Stimulated activated CD4-positive, alpha-beta T cell treated with anti-CD3 and anti-CD28 coated beads, Interleukin-1b, Interleukin-23, amount 100 ng/mL, for 1 hour (primary cell): ENCODE measurements at places on chromosomes 7 and 10.

GRCh38 chr10:43084812-43085211 lies 7.9 kb downstream of the RET start:
- DNase-seq = no peak

GRCh38 chr7:85525676-85526075 lies 338.8 kb upstream of the SEMA3D start:
- no peak for DNase-seq

- DNase-seq = no peak
These were observed 74.4 kb upstream of the TCF7L2 start for GRCh38 chr10:112875476-112876267.

GRCh38 chr7:47424523-47424922 lies 157.4 kb downstream of the TNS3 start:
- DNase-seq = no peak

- no peak for DNase-seq
These were observed 385.3 kb downstream of the ETV1 start for GRCh38 chr7:13604178-13604577.

- DNase-seq = no peak
These were observed 95.1 kb downstream of the ETV1 start for GRCh38 chr7:13894377-13894776.

DNA sequence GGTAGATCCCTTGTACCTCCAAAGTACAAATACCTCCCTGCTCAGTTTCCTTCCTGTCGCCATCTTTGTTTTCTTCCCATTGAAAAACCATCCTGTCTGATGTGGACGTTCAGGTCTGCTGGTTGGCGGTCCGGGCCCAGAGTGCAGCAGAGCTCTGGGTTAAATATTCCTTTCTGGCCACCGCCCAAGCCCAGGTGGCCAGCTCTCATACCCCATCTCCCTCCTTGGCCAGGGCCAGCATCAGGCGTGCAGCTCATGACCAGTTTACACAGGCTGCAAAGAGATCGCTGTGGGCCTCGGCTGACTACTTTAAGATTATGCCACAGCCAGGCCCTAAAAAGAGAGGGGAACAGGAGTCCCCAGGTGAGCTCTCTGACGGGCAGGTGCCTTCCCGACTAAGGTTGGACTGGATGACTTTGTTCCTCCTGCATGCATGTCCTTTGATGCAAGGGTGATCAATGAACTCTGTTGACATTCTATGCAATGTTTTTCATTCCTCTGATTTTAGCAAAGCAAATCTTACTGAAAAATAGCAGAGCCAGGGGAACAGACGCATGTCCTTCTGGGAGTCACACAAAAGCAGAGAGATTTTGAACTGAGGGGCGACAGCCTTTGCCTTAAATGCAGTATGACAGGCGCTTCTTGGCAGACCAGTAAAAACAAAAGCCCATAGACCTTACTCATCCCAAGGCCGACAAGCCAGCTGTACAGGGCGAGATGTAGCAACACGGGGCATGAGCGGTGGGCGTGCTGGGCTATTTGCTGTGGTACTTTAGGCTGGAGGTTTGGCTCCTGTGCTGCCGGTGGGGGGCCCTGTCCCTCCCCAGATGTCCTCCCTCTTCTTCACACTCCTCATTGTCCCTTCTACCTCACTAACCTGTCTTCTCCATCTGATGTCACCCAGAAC lies 33.3 kb upstream of the SH2B2 start:
- DNase-seq = no peak

GRCh38 chr10:4867520-4868356 lies 41.7 kb downstream of the AKR1E2 start:
- DNase-seq = no peak

GRCh38 chr10:88670497-88670896 lies 6.3 kb downstream of the LIPF start:
- DNase-seq = no peak

- no peak for DNase-seq
These were observed 57.4 kb upstream of the NRP1 start for GRCh38 chr10:33391611-33392465.

- DNase-seq = no peak
These were observed 631.9 kb upstream of the ANKRD30A start for GRCh38 chr10:36493516-36493880.

GRCh38 chr10:31401287-31401686 lies 82.3 kb downstream of the ZEB1 start:
- DNase-seq = no peak

GRCh38 chr7:95871075-95871848 lies 98.9 kb downstream of the DYNC1I1 start:
- DNase-seq = no peak

DNA sequence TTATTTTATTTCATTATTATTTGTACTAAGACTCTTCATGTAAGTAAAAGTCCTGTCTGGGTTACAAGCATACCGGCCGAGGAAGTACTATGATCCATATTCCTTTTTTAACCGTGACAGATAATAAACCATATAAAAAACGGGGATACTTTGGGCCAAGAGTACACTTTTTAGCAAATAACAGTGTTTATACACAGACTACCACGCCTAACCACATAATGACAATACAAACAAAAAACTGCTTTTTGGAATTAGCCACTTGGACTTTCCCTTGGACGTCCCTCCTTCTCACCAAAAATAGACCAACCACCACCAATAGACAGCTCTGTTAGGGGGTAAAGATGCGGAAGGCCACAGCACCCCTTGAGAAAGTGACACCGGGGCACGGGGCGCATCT lies 800 bp downstream of the MINDY3 start:
- no peak for DNase-seq

- DNase-seq = no peak
These were observed 31.6 kb upstream of the AKR1C1 start for GRCh38 chr10:4931587-4931986.

DNA sequence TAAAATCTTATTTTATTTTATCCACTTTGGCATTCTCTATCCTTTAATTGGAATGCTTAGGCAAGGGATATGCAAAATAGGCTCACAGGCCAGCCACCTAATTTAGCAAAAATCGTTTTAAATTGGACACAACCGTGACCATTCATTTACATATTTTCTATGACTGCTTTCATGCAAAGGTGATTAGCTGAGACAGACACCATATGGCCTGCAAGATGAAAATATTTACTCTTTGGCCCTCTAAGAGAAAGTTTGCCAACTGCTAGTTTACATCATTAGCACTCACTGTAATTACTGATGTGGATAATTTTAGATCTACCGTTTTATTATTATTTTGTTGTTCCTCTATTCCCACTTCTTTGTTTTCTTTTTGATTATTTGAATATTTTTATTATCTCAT lies 375.5 kb upstream of the LRRTM3 start:
- no peak for DNase-seq

DNA sequence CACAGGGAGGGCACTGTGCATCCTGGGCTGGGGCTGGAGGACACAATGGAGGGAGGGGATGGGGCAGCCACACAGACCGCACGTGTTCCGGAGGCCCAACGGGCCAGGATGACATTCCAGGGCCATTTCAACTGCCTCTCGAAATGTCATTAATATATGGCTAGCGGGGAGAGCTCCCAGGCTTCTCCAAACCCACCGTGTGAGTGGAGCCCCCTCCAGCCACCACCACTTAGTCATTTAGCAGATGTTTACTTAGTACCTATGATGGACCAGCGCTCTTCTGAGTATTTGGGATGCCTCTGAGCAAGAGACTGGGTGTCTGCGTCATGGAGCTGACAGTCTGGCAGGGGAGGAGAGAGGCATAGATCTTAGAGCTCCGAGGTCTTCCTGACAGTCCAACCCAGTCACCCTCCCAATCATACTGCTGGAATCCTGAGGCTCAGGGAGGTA lies 107.3 kb downstream of the ZMIZ1 start:
- no peak for DNase-seq

DNA sequence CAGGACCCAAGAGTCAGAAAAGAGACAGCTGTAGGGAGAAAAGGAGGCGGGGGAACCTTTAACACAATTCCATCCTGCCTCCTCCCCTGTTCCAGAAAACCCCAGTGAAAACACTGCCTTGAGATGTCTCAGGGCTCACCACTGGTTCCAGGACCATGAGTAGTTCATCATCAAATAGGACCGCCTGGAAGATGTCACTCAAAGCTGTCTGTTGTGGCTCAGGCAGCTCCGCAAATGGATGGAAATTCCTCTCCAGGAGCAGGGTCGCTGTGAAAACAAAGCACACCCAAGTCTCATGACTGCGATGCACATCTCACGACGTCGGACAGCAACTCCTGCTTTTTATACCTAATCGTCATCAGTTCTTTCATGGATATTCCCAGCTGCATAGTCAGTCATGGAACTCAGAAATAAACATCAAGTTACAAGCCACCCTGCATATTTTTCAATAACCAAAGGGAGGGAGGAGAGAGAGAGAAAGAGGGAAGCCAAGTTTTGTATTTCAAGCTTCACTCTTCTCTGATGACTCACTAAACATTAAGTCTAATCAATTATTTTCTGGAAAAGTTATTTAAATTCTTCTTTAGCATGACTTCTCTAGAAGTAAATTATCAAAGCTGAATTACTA lies 49.2 kb downstream of the GSDME start:
- no peak for DNase-seq

DNA sequence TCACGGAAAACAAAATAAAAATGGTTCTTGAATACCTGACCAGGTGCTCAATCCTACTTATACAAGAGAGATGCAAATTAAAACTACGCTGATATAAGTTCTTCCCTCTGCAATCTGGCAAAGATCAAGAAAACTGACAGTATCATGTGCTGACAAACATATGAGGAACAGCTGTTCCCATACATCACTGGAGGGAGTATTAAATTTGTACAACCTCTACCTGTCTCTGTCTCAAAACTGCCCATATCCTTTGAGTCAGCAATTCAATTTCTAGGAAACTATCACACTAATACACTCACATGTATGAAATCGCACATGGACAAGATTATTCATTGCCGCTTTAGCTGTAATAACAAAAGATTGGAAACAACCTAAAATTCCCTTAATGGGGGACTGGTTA lies 11.0 kb upstream of the IL6 start:
- no peak for DNase-seq

- no peak for DNase-seq
These were observed 145.0 kb upstream of the ZMIZ1 start for GRCh38 chr10:78923647-78924318.

DNA sequence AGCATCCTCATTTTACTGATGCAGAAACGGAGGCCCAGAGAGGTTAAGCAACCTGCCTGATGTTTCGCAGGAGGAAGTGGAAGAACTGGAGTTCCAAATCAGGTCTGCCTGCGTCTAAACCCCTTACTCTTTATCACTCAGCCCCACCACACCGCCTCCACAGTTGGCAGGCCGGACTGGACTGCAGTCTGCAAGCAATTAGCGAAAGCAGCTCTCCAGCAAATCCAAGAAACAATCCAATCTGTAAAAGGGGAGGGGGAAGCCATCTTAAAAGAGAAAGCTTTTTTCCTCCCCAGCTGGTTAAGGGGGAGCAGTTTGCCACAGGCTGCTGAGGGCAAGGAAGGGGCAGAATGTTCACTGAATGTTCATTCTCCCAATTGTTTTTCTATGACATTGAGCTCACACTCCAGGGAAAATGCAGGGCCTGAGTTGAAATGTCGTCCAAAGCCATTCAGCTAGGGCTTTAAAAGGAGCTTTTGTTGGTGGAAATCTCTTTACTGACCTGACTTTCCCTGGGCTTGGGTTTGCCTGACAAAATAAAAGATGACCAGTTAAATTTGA lies 350.1 kb downstream of the RNLS start:
- no peak for DNase-seq

DNA sequence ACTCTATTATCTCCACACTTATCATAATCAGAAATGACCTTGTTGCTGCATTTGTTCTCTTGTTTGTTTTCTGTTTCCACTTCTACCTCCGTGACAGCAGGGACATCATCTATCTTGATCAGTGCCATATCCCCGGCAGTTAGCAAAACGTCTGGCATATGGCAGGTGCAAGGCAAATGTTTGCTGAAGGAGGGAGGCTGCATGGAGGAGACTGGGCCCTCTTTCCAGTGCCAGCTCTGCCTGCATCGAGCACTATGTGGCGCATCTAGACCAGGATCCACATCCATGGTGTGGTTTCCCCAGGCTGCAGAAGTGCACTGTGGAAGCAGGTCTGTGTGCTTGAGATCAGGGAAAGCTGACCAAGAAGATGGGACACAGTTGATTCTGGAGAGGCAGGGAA lies 181.2 kb downstream of the KCNMA1 start:
- no peak for DNase-seq

GRCh38 chr10:12430406-12430982 lies 81.1 kb downstream of the CAMK1D start:
- no peak for DNase-seq

DNA sequence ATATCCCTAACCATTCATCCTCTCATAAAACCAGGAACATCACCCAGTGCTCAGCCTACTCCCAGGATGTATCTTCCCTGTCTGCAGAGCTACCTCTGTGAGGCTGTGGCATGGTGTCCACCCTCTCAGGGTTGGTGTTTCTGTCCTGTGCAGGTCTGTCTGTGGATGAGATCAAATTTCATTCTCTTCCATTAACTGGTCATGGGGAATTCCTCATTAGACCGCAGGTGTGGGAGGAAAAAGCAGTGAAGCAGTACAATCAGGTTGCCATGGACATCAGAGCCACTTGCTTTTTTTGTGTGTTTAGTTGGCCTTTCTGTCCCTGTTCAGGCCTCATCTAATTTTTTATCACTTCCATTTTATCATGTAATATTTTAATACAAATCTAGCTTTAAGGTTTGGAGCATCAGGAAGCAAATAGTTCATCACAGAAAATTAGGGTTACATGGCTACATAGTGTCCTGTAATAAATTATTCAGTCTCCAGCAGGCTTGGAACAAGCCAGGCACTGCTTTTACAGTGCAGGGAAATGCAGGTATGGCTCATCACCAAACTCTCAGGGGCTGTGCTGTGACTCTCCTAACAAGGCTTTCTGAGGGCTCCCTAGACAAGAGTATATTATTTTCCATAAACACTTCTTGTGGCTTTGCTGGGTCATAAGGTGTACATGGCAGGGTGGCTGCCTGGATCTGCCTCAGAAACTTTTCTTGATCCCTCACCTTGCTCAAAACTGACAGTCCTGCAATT lies 594.9 kb upstream of the IGFBP3 start:
- DNase-seq = no peak

GRCh38 chr10:72702868-72703581 lies 11.1 kb downstream of the MCU start:
- DNase-seq = no peak

DNA sequence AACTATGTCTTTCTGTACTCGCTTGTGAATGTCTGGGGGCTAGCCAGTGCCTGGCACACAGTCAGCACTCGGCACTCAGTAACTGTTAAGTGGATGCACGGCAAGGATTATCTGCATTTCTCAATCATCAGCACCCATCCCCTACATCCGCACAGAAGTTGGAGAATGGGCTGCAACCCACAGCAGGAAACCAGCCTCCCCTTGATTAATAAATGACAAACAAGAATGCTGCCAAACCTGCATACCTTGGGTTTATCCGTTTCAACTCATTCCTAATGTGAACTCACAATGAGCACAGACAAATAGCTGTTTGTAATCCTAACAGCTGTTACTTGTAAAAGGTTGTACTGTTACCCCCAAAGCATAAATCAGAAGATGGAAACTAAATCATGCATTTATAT lies 28.9 kb downstream of the PPP1R3C start:
- no peak for DNase-seq

- DNase-seq = no peak
These were observed 9.6 kb upstream of the KCP start for GRCh38 chr7:128919881-128920799.

GRCh38 chr7:85090143-85090542 lies 96.7 kb downstream of the SEMA3D start:
- DNase-seq = no peak
